ENCODE measurements at places on chromosomes 3 and 15.

- DNase-seq, result no peak
Measured at GRCh38 chr15:51621155-51621765, 1.3 kb downstream of the DMXL2 start.

DNA sequence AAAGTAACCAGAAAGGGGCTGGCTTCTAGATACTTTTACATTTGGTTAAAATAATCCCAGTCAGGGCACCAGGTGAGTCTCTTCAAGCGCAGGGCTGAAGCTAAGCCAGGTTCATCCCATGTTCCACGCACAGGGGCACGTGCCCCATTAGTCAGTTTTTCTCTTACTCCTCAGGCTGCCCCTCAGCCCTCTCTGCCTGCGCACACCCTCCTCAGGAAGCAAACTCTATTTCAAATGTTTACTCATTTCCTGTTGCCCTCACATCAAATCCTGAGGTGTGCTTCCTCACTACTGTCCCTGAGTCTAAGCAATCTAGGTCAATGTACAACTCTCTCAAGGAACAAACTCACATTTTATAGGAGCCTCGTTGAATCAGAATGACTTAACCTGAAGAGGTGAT is 48.5 kb downstream of the THBS1 start:
- peak; percentile 25 for DNase-seq

DNA sequence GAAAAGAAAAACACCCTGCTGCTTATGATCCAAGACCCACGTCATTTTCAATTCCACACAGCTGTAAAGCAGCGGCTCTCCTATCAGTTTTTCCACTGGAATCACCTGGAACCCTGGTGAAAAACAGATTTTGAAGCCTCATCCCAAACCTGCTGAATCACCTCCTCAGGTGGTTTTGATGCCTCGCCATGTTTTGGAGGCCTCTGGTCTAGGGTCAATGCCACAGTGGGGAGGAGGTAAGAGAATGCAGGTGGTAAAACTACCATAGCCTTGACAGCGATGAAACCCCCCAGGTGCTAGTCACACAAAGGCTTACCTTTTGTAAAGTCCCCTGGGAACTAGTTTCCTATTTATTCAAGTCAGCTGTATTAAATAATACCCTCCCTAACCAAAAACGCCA is 24.8 kb downstream of the MYO1E start:
- DNase-seq, result no peak

DNA sequence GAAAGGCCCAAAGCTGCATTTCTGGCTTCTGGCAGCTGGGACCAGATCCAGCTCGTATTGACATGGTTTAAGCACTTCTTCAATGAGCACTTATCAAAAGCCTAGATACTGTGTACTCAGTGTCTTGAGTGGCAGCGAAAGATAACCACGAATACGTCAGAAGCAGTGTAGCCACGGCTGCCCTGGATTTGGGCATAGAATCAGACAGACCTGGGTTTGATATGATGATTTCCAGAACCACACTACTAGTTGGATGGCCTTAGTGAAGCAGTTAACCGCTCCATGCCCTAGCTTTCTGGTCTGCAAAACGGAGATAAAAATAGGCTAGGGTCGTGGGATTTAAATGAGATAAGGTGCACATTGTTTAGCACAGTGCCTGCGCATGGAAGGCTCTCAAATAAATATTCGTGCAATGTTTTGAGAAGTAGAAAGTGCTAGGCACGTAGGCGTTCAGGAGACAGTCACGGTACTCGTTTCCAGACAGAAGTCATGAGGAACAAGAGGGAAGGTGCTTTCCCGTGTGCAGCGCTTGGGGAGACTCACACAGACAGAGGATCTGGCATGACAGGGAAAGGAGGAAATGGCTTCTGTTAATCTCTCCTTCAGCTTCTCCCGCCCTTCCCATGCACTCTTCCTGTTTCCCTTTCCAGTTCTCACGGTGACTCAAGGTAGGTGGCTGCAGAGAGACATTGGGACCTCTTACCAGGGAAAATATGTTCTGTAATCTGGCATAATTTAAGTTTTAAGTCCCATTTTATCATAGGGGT is 70.3 kb downstream of the CCNL1 start:
- DNase-seq, result no peak

- no peak for DNase-seq
Measured at GRCh38 chr3:2950159-2950558, 160.0 kb downstream of the IL5RA start.

DNA sequence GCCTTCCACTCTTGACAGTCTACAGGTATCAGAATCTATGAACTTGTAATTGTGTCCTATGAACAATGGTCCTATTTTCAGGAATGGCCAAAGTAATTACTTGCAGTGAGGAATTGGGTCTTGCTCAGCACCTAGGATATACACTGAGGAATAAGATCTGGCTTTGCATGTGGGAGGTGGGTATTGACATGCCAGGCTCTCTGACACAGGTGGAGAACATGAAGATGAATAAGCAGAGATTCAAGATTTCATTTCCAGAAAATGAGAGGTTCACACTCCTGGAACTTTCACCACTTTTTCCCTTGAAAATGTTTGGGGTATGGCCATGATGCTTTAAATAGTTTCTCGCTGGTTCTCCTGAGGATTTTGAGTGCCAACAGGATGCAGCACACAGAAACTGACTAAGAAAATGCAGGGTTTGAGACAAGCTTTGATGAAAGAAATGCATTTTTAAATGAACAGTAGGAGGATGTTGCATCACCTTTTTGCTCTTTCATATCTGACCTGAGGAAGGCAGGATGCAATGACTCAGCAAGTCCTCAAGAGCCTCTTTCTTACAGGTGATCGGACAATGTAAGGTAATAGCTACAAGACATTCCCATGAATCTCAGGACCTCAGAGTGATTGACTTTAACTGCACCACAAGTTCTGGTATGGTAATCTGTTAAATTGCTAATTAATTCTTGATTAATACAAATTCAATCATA is 3.7 kb downstream of the HRG start:
- no peak for DNase-seq

GRCh38 chr3:134332344-134332743 is 41.9 kb downstream of the AMOTL2 start:
- no peak for DNase-seq

GRCh38 chr3:181265750-181266333 is 276.3 kb upstream of the DNAJC19 start:
- DNase-seq, result no peak

DNA sequence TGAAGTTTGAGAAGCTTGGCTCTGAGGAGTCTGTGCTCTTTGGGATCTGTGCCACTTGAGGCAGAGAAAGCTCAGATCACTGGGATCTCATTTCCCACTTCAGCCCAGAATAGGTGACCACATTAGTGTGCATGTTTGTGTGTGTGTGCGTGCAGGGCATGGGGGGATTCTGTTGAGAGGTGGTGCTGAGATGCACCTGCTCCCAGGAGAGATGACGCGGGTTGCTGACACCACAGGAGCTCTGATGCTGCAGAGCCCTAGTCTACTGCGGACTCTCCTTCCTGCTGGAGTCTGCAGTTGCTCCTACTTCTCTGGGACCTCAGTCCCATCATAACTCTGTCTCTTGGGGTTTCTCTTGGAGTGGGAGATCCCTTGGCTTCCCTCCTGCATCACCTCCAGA is 14.7 kb upstream of the CTXND1 start:
- DNase-seq, result no peak

DNA sequence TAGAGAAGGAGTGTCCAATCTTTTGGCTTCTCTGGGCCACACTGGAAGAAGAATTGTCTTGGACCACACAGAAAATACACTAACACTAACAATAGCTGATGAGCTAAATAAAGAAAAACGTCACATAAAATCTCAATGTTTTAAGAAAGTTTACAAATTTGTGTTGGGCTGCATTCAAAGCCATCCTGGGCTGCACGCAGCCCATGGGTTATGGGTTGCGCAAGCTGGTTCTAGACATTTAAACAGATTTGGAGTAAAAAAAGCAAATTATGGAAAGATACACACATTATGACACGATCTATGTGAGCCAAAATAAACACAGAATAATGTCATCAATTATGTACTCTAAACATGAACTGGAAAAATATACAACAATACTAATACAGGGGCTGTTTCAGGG is 703.3 kb upstream of the LMCD1 start:
- no peak for DNase-seq

GRCh38 chr15:81910355-81911021 is 135.3 kb downstream of the MEX3B start:
- no peak for DNase-seq

DNA sequence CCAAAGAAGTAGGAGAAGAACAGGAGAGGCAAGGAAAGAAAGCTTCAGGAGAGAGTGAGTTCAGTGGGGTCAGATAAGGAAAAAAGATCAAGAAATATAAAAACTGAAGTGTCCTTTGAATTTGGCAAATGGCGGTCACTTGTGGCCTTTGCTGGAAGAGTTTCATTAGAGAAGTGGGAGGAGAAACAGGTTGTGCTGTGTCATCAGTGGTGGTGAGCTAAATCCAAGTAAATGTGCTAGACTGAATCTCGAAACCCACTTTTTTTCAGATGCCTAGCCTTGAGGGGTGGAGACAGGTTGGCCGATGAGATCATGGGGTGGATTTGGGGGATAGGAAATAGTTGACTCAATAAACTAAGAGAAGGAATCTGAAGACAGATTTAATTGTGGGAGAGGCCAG is 43.7 kb downstream of the CHRD start:
- DNase-seq, result no peak

- no peak for DNase-seq
Measured at GRCh38 chr3:24541935-24542334, 47.3 kb upstream of the THRB start.

- no peak for DNase-seq
Measured at GRCh38 chr3:141544697-141545096, 57.9 kb downstream of the RASA2 start.

DNA sequence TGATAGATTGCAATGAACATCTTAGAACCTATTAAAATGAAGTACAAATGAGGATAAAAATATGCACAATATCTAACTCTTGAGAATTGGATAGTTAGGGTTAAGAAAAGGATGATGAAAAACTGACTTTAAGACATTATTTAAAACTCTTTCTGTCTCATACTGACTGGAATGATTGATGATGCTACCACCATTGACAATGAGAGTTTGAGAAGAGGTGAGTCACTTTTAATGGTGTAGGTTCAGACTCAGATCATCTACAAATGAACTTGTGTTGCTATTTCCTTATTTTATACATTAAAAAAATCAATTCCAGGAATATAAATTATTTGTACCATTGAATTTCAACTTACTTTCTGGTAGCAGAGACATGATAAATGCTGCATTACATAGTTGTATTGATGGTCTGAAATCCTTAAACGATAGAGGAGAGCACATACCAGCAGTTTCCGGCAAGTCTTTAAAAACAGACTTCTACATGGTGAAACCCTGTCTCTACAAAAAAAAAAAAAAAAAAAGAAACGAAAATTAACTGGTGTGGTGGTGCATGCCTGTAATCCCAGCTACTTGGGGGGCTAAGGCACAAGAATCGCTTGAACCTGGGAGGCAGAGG is 409.0 kb downstream of the OTOL1 start:
- no peak for DNase-seq

- no peak for DNase-seq
Measured at GRCh38 chr15:58515807-58516206, 84.0 kb downstream of the LIPC start.

- no peak for DNase-seq
Measured at GRCh38 chr15:48603922-48604321, 41.6 kb downstream of the FBN1 start.

- no peak for DNase-seq
Measured at GRCh38 chr3:170614214-170614966, 28.5 kb upstream of the SLC7A14 start.
